ENCODE measurements at places on chromosomes 3 and 15.

- no peak for DNase-seq
Measured at GRCh38 chr15:101481917-101482525, 7.5 kb downstream of the PCSK6 start.

DNA sequence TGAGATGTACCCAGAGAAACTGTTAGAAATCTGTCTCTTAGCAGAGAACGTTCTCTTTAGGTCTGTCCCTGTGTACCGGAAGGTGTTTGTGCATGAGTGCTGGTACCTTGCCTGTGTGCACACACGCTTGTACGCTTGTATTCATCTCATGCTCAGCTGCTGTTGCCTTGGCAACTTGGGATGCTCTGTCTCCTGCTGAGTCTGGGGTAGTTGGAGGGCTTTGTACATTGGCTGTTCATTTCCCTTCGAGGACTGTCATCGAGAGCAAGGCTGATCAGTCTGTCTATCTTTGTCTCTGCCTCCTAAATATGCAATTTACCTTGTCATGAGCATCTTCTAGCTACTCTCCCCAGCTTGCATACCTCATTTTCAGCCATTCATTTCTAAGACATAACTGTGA is 147.2 kb downstream of the SLCO3A1 start:
- no peak for DNase-seq

GRCh38 chr3:122728756-122729514 is 48.3 kb downstream of the PARP14 start:
- DNase-seq = no peak

DNA sequence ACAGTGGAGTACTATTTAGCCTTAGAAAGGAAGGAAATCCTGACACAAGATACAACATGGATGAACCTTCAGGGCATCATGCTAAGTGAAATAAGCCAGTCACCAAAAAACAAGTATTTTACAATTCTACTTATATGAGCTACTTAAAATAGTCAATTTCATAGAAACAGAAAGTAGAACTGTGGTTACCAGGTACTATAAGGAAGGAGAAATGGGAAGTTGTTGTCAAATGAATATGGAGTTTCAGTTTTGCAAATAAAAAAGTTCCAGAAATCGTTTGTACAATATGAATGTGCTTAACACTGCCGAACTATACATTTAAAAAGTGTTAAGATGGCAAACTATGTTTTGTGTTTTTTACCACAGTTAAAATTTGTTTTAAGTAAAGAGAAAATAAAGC is 26.8 kb downstream of the TRANK1 start:
- DNase-seq = no peak

GRCh38 chr3:107531917-107532469 is 9.2 kb downstream of the BBX start:
- DNase-seq = no peak

GRCh38 chr3:53379898-53380297 is 32.6 kb upstream of the DCP1A start:
- DNase-seq = no peak

DNA sequence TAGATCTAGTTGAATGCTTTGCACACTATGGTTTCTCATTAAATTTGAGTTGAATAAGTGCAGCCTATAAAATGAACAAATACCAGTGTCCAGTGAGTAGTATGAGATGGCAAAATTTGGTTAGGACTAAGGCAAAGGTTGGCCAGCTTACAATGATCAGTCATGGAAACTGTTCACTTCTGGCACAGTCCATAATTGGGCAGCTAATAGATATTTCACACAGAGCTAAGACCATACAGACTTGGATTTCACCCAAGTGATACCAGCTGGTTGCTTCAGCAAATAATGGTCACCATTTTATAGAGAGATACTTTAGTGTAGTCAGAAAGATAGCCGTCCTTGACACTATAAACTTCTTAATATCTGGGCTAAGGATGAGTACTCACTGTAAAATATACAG is 15.7 kb downstream of the GAP43 start:
- no peak for DNase-seq

GRCh38 chr3:156373095-156373494 is 181.8 kb downstream of the SSR3 start:
- DNase-seq = no peak
